ENCODE measurements at places on chromosomes 1 and 21. TPM values are rescaled to one million over a fixed set of nuclear protein-coding genes. Genes with fewer than 3 reads are reported as not detected.

- DNase-seq, result no peak
Measured at GRCh38 chr1:172682812-172683211, 23.9 kb downstream of the FASLG start.

GRCh38 chr1:179128520-179128919 is 46.6 kb downstream of the TOR3A start:
- DNase-seq, result no peak

- DNase-seq, result no peak
Measured at GRCh38 chr21:42321231-42321630, 6.0 kb upstream of the TFF3 start.

- DNase-seq, result no peak
Measured at GRCh38 chr1:212774584-212774983, 17.0 kb downstream of the NSL1 start.

DNA sequence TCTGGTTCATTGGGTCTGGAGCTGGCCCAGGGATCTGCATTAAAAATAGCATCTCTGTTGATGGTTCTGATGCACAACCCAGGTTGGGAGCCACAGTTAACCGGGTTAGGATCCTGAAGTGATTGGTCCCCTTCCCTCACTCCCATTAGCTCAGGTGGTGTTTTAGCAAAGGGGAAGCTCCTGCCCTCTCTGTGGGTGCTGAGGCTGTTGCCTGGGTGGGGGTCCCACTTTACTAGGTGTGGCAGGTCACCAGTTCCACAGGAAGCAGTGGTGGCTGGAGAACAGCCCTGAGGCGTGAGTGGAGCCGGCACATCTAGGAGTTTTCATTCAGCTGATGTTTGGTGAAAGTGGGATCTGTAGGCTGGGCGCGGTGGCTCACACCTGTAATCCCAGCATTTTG is 86.5 kb downstream of the MAN1C1 start:
- no peak for DNase-seq

KIAA1614 gene
- total RNA-seq, result 5.5 TPM

NEK2 gene
- 0.35 TPM for total RNA-seq

NT5C1A gene
- 0.49 TPM for total RNA-seq

Measured in upper lobe of right lung (tissue), 1 donor.